NCI-H226 (cell line): ENCODE measurements at places on chromosomes 5 and 9.

DNA sequence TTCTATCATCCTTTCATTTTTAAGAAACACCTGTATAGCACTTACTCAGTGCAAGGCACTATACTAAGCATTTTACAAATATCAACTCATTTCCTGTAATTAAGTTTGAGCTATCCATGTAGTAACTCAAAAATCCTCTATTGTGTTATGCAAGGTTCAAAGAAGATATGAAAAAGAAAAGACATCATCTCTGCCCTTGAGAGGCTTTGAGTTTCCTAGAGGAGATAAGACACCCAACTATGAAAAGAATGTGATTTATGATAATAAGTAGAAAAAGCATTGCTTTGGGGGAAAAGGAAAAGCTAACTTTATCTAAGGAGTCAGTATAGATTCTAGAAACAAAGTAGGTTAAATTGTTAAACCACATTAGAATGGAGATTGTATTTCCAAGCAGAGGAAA is 14.2 kb upstream of the ZNF608 start:
- DNase-seq, result peak; percentile 79

DNA sequence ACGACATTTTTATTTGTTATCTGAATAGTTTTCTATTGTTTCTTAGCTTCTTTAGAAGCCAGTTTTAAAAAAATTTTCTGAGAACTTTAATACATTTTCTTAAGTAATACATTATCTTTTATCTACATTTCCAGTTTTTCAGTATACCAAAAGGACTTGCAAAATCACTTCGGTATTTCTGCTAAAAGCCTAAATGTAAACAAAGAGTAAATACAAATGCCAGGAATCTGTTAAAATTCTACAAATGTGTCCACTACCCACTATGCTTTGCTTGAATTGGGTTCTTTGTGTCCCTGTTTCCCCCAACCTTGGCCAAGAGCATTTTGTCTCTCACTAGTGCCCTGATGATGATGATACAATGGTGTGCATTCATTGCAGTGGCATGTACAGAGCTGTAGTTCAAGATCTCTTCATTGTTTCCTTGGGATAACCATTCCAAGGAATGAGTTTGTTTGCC is 611.2 kb downstream of the NR2F1-AS1 start:
- no peak for DNase-seq

DNA sequence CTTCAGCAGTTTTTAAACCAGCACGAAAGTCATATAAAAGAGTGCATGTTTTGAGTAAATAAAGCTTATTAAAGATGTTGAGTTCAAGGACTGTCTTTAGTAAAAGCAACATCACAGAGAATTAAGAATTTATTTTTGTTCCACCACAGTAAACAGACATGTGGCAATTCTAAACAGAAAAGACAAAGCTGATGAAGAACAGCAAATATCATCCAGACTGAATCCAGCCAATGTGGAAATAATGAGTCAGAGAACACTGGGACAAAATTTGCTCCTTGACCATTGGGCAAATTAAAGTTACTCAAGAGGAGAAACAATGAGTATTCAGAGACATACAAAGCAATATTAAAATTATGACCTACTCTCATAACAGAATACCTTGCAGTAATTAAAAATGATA is 28.8 kb downstream of the OR2K2 start:
- no peak for DNase-seq

GRCh38 chr5:96143450-96143849 is 181.8 kb upstream of the ELL2 start:
- no peak for DNase-seq

DNA sequence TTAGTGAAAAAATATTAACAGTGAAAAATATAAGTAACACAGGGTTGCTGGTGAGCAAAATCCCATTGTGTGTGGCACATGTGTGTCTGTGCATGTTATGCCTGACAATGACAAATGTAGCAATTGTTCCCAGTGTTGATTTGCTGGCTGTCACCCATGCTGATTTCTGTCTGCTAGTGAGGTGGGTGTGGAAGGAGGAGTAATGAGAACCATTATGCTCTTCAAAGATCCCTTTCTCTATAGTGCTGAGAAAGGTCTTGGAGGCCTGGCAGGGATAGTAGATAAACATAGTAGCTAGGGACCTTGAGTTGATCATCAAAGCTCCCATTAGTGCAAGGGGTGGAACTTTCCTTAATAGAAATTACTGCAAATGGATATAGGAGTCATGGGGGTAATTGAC is 152.5 kb upstream of the CLINT1 start:
- no peak for DNase-seq

DNA sequence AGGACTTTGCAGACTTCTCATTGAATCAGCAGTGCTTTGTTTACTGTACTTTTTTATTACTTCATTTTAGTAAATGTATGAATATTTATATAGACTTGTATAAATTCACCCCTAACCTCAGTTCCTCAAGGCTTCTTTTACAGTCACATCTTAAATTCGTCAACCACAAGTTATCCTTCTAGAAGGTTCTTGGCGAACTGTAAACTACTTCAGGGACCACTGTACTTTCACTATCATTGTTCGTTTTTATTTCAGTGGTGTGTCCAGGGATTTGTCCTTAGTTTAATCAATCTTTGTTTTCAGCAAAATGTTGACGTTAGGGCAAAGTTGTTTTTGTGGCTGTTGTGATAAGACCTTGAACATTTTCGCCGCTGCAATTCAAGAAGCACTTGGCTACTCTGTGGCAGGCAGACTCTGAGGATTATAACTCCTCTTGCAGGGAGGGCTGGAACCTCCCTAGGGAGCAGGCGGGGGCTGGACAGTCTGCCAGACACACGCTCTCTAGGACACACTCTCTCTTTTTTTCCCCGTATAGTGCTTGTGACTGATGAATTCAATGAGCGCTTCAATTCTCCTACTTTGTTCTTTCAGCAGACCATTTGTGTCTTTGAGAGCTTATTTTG is 252.8 kb downstream of the FBXL7 start:
- DNase-seq, result no peak

GRCh38 chr5:438481-438981 is 4.4 kb upstream of the EXOC3 start:
- DNase-seq, result no peak

DNA sequence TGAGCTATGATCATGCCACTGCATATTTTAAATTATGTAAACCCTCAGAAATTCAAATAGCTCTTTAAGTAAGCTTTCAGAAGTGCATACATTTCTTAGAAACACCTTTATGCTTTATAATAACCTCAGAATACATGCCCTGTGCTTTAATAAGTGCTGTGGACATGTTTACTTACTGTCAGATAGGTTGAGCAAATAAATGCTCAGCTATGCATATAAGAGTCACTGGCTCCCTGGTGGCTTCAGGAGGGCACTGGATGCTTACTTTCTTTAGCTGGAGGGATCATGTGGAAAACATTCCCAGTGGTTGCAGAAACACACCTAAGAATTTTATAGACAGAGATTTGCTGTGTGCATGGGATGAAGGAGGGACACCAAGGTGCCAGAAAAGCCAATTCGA is 74.4 kb downstream of the PDE6A start:
- DNase-seq, result no peak

- no peak for DNase-seq
Measured at GRCh38 chr9:124322618-124323432, 65.1 kb downstream of the NEK6 start.

GRCh38 chr9:16459421-16460148 is 410.9 kb downstream of the BNC2 start:
- DNase-seq, result no peak

DNA sequence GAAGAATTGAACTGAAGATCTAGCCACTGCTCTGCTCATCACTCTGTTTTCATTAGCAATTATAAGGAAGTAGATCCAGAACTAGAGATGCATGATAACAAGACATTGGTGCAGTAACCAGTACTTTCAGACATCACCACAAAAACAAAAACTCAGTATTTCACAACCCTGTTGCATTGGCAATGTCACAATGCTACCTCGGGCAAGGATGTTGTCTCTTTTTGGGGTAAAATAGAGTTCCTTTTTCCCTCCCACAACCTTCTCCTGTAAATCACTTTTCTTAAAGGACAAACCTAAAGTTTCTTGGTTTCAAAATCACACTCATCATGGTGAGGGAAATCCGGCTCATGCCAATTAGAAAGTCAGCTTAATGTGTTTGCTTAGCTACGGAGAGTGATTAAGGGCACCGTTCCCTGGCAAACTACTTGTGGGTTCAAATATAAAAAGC is 420.1 kb upstream of the MEF2C start:
- DNase-seq, result no peak

GRCh38 chr9:93826905-93827544 is 128.1 kb downstream of the BARX1 start:
- no peak for DNase-seq

DNA sequence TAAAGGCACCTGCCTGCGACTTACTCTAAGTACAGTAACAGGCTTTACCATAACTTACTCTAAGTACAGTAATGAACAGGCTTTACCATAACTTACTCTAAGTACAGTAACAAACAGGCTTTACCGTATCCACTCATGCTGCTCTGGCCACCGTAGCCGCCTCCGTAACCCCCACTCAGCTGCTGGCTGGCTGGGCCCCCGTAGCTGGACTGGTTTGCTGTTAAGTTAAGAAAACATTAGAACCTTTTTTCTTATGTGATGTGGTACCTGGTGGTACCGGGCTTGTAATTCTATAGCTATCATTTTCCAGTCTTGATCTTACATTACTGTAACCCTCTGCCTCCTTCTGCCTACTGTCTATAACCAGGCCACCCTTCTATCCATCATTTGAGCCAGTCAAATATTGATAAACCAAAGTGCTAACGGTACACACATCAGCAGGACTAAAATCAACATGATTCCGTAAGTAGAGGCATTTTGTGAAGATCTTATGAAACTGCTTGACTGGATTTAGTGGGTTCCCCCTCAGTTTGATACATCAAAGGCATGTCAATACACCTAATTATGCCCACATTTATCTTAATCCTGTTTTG is 7.4 kb downstream of the HNRNPH1 start:
- no peak for DNase-seq

DNA sequence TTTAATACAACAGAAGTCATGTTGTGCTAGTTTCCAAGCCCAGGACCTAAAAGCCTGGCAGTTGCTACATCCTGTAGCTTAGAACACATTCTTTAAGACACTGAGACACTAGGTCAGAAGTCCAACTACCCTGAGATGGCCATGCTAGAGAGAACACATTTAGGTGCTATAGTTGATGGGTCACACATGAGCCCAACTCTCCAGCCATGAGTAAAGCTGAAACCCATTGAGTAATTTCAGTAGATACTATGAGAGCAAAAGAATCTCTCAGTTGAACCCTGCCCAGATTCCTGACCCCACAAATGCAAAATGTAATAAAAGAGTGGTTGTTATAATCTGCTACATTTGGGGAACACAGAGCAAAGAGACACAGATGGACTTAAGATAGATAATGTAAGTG is 164.4 kb downstream of the SEMA5A start:
- no peak for DNase-seq

- no peak for DNase-seq
Measured at GRCh38 chr9:10614196-10614800, 1.5 kb upstream of the PTPRD start.

- DNase-seq, result no peak
Measured at GRCh38 chr5:78102500-78102899, 192.0 kb downstream of the AP3B1 start.

- no peak for DNase-seq
Measured at GRCh38 chr9:131732061-131732526, 7.8 kb downstream of the RAPGEF1 start.

GRCh38 chr9:71128796-71129195 is 7.4 kb upstream of the TRPM3 start:
- DNase-seq, result no peak

DNA sequence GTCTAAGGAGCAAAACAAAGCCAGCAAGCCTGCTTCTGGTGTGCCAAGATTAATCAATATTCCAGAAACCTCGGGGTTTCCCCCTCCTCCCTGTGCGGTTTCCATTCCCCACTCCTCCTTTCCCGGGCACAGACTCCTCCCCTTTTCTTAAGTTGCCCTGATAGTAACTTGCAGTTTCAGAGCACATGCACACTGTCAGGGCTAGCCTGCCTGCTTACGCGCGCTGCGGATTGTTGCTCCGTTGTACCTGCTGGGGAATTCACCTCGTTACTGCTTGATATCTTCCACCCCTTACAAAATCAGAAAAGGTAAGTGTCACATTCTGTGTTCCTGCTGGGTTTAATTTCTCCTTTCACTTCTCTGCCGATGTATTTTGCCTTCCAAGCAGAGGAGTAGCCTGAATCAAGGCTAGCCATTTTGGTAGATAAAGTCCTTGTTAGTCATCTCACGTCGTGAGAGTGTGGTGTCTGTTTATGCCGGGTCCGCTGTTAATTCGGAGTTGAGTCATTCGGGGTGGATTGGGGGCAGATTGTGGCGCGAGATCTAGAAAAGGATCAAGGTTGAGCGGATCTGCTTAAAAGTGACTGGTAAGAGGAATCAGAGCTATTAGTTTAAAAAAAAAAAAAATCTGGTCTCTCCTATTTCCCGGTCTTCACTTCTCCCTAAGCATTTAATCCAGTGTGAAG is at the start of gene SLC1A3:
SLC1A3 (plus strand) TSS at position 179 of the 686 bp plus-strand sequence. CDS start 1,818 bp downstream, outside the sequence.
- peak; percentile 73 for DNase-seq

- DNase-seq, result no peak
Measured at GRCh38 chr5:174777583-174777982, 53.2 kb downstream of the MSX2 start.

GRCh38 chr9:134373269-134373668 is 47.0 kb downstream of the RXRA start:
- no peak for DNase-seq

DNA sequence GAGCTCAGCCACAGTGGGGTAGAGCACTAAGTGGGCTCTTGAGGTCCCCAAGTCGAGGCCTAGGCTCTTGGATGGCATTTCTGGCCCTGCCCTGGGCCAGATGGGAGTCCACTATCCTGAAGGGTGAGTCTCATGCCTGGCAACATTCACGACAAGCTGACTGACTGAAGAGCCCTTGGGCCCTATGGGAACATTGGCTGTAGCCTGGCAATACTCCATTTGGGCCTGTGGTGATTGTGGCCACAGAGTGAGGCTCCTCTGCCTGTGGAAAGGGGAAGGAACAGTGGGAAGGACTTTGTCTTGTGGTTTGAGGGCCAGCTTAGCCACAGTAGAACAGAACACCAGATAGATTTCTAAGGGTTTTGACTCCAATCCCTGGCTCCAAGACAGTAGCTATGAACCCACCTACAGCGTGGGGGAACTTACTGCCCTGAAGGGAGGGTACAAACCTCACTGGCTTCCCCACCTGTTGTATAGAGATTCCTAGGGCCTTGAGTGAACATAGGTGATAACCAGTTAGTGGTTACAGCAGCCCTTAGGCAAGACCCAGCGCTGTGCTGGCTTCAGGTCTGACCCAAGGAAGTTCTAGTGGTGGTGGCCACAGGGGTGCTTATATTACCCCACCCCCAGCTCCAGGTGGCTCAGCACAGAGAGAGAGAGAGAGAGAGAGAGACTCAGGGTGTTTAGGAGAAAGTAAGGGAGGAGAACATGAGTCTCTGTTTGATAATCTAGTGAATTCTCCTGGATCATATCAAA is 72.4 kb downstream of the KIAA0825 start:
- DNase-seq, result no peak

GRCh38 chr9:38074441-38074961 is 5.5 kb upstream of the SHB start:
- peak; percentile 22 for DNase-seq

DNA sequence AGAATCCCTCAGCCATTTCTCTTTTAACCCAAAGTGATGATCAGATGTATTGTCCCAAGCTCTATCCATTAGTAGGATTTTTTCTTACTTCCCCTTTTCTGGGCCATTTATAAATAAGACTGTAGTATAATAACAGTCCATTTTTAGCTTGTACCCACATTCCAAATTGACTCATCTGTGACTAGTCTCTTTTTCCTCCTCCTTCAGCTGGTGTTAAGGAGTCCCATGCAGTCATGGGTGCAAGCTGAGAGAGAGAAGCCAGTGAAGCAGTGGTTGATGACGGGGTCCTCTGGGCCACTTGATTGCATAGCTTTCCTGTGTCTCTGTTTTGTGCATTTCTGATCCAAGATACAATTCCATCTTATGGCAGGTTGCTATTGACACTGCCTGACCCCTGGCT is 476.0 kb upstream of the CD180 start:
- DNase-seq, result no peak
